Suppressor macrophage treated with lipopolysaccharide for 4 hours (primary cell): ENCODE measurements at places on chromosomes 3 and 15.

GRCh38 chr3:40985195-40985594 is 214.1 kb upstream of the CTNNB1 start:
- DNase-seq: no peak

GRCh38 chr3:52770496-52771333 is at the start of gene NEK4:
TSS of gene NEK4 (minus strand) at chr3:52770940. CDS start at chr3:52770746, 194 bp downstream.
- DNase-seq: peak; percentile 98

DNA sequence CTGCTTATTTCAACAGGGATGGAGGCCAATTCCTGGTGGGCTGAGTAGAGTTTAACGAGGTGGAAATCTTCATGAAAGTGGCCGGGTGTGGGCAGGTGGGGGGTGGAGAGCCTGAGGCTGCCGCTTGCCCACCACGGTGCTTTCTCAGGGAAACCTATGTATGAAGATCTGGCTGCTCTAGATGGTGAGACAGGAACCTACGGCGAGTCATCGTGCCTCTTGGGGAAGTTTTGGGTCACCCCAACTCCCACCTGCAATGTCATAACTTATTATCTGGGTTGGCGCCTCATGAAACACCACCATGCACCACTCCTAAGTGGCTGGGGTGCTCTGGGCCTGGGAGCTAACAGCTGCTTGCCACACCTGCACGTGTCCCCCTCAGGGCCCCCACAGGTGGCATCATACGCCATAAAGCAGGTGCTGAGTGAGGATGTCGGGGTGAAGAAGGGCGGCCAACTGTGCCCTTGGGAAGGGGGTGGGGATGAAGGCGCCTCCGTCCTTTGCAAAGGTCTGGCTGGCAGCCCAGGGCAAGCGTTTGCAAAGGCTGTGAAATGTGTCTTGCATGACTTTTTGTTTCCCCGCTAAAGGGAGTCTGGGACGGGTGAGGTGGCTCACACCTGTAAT is 27.9 kb upstream of the SNRPA1 start:
- no peak for DNase-seq

DNA sequence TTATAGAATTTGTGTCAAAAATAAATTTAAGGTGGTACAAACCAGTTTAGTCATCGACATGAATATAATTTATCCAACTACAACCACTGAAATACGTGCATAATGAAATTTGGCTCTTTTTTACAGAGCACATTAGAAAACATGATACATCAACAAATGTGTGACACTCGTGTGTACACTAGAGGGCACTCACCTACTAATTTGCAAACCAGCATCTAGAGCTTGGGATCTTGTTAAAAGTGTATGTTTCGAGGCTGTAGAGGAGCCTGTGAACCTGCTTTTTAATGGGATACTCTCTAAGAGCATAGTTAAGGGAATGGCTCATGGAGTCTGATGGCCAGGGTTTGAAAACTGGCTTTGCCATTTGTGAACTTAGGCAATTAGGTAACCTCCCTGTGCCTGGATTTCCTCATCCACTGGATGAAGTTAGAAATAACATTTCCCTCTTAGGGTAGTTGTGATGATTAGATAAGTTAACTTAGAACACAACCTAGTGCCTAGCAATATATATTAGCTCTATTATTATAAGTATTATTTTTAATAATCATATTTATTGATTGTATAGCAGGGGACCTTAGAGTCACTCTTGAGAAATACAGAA is 8.8 kb upstream of the CPOX start:
- DNase-seq: peak; percentile 69

GRCh38 chr15:100849021-100849854 is 30.4 kb upstream of the ALDH1A3 start:
- DNase-seq: peak; percentile 40

DNA sequence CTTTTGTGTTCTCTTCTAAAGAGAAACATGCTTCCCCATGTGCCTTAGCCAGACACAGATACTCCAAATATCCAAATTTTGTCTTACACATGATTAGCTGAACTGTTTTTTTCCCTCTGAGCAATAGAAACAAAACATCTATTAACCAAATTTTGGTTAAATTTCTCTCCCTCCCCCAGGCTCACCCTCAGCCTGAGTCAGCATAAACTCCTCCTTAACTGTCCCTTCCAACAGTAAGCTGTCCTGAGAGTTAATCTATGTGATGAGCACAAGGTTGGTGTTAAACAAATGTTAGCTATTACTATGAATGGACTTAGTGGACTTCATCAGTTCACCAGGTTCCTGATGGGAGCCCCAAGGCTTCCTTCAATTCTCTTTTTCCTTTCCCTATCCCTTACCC is 108.5 kb downstream of the RSL24D1 start:
- DNase-seq: no peak

- no peak for DNase-seq
These were observed 73.3 kb upstream of the ALCAM start for GRCh38 chr3:105293441-105293840.

- peak; percentile 27 for DNase-seq
These were observed 708 bp upstream of the GCHFR start for GRCh38 chr15:40762919-40763800.

GRCh38 chr15:55170361-55170760 is 26.4 kb downstream of the RSL24D1 start:
- no peak for DNase-seq

- DNase-seq: no peak
These were observed 315.9 kb upstream of the TGFBR2 start for GRCh38 chr3:30290479-30290878.

GRCh38 chr15:55681631-55682030 is 61.3 kb downstream of the PRTG start:
- DNase-seq: peak; percentile 9

- DNase-seq: no peak
These were observed 577.0 kb upstream of the MDFIC2 start for GRCh38 chr3:70889162-70890019.

GRCh38 chr3:138449490-138449889 is 15.1 kb downstream of the ESYT3 start:
- DNase-seq: no peak

- DNase-seq: no peak
These were observed 31.6 kb upstream of the OR5H6 start for GRCh38 chr3:98232489-98232888.

GRCh38 chr3:124926426-124927101 is 8.0 kb downstream of the MUC13 start:
- peak; percentile 69 for DNase-seq

GRCh38 chr3:122299872-122300460 is 25.1 kb upstream of the CSTA start:
- DNase-seq: peak; percentile 80

DNA sequence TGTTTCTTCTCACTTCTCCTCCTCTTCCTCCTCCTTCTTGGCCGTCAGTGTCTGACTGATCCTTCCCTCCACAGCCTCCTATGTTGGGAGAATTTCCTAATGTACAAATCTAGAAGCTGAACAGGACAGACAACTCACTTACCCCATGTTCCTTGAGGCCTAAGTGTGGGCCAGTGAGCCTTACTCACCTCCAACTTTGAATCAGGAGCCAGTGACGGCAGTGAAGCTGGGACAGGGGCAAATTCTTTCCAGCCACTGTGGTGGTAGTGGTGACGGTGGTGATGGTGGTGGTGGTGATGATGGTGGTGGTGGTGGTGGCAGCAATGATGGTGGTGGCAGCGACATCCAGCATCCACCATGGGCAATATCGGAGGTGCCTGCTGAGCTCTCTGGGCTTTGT is 166.3 kb downstream of the FAM43A start:
- DNase-seq: no peak

DNA sequence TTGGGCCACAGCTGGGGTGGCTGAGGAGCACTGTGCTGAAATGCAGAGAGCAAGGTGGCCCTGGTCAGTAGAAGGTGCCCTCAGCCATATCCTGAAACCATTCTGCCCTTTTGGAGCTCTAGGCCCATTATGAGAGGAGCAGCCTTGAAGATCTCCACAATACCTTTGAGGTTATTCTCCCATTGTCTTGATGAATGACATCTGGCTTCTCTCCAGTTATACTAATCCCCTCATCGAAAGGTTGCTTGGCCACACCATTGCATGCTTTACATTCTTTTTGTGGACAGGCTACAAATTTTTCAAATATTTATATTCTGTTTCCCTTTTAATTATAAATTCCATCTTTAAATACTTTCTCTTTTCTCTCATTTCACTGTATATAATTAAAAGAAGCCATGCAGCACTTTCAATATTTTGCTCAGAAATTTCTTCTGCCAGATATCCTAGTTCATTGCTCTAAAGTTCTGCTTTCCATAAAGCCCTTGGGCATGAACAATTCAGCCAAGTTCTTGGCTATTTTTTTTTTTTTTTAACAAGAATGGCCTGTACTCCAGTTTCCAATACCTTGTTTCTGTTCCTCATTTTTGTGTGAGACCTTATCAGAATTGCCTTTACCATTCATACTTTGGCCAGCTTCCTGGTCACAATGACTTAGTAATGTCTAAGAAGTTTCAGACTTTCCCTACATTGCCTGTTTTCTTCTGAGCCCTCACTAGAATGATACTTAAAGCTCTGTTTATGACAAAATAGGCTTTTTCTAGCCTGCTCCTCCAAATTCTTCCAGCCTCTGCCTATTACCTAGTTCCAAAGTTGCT is 138.9 kb upstream of the SGO1 start:
- DNase-seq: peak; percentile 43

DNA sequence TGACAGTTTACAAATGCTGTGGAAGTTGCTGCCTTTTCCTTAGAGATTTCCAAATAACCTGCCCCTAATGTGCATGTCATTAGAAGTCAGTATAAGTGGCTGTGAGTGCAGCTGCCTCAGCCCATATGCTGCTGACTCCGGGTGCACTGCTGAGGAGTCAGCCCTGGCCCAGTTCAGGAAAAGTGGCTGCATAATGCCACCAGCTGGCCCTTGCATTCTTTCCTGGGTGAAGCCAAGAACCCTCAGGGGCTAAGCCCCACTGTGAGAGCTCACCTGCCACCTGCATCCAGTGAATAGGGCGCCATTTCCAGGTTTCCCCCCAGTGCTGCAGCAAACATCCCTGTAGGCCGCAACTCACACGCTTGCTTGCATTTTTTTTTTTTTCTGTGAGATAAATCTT is 139.9 kb downstream of the TJP1 start:
- no peak for DNase-seq

DNA sequence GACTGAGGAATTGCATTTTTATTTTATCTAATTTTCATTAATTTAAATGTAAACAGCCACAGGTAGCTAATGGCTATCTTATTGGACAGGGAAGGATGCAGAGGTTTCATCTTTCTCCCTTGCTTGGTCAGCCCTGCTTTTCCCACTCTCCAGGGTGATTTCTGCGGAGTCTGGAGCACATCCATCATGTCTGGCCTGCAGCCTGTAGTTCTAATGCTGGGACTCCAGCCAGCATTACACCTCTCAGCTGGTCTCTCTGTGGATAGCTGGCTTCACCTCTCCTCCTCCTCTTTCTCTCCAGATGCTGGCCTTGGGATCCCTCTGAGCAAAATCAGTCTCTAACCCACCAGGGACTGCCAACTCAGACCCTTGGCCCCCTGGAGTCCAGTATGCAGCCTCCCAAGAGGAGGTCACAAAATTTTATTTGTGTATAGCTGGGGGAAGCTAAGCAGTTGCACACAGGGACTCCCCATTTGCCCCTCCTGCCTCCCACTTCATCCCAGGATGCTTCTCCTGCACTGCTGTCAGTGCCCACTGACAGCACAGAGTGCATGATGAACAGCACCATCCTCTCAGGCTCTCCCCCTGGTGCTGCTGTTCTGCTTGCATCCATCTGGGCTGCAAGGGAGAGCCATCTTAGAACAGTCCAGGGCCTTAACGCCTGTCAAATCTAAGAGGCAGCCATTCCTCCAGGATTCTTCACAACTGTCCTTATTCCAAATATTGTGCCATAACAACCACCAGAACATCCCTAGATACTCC is 1.7 kb downstream of the BFSP2 start:
- DNase-seq: no peak

DNA sequence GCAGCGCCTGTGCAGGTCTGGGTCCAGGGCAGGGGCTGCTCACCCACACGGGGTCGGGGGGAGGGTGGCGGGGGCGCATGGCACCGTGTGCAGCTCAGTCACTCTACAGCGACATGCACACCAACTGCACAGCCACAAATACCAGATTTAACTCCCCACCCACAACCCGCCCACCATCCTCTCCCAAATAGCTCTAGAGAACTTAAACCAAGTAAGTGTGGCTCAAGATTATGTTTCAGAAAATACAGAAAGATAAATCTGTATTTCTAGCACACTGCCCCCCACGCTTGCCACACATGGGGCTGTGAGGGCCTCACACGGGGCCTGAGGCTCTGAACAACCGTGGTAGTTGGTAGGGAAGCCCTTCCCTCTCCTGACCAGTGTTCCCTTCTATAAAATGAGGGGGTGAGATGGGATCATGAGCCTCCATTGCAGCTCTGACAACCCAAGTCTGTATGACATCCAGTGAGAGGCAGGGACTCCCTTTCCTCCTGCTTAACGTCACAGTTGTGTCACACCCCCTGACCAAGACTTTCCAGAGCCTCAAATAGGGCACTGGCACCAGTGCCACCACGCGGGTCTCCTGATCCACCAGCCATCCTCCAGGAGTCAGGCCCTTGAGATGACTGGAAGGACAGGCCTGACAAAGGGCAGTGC is 23.1 kb downstream of the POC1A start:
- no peak for DNase-seq

GRCh38 chr3:84194029-84194428 is 764.8 kb upstream of the CADM2 start:
- DNase-seq: no peak

- no peak for DNase-seq
These were observed 28.8 kb downstream of the SMAD3 start for GRCh38 chr15:67094001-67094826.

DNA sequence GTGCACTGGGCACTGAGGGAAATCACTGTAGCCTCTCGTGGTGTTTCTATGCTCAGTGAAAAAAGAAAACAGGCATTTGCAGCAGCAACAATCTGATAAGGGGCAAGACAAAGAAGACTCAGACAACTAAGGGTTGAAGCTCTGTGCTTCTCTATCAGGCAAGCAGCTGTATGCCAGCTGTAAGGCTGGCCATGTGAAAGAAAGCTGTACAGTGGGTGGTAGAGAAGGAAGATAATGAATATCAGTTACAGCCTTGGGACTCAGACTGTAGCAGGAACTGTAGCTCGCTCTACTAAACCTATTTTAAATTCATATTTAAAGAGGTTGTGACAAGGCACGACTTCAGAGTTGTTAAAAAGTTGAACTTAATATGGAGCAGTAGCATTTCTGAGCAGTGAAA is 76.3 kb downstream of the VGLL3 start:
- DNase-seq: no peak

- DNase-seq: no peak
These were observed 2.9 kb downstream of the TICRR start for GRCh38 chr15:89578146-89578545.

GRCh38 chr15:52661909-52662308 is 17.3 kb downstream of the ATOSA start:
- DNase-seq: no peak

DNA sequence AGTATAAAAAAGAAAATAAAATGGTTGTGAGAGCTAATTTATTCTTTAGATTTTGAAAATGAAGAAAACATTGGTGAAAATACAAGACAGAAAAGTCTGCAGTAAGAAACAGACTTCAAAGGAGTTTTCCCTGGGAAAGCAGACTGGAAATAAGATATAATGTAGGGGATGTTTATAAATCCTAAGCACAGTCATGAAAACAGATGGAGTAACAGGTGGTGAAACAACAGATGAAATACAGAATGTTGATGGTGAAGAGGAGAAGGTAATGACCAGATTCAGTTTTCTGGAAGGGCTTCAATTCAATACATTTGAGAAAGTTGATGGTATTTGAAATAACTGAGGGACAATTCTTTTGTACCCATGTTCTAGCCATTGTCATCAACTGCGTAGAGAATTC is 353.9 kb downstream of the CHL1 start:
- no peak for DNase-seq

- DNase-seq: no peak
These were observed 153.8 kb upstream of the AZI2 start for GRCh38 chr3:28502397-28502937.

- DNase-seq: no peak
These were observed 17.9 kb upstream of the FAM81A start for GRCh38 chr15:59420108-59420507.
